Inflammatory macrophage treated with lipopolysaccharide for 4 hours (primary cell): ENCODE measurements at places on chromosomes 16 and 17.
A peak's percentile ranks its signal among the peaks of the same experiment; 100 is the strongest.

DNA sequence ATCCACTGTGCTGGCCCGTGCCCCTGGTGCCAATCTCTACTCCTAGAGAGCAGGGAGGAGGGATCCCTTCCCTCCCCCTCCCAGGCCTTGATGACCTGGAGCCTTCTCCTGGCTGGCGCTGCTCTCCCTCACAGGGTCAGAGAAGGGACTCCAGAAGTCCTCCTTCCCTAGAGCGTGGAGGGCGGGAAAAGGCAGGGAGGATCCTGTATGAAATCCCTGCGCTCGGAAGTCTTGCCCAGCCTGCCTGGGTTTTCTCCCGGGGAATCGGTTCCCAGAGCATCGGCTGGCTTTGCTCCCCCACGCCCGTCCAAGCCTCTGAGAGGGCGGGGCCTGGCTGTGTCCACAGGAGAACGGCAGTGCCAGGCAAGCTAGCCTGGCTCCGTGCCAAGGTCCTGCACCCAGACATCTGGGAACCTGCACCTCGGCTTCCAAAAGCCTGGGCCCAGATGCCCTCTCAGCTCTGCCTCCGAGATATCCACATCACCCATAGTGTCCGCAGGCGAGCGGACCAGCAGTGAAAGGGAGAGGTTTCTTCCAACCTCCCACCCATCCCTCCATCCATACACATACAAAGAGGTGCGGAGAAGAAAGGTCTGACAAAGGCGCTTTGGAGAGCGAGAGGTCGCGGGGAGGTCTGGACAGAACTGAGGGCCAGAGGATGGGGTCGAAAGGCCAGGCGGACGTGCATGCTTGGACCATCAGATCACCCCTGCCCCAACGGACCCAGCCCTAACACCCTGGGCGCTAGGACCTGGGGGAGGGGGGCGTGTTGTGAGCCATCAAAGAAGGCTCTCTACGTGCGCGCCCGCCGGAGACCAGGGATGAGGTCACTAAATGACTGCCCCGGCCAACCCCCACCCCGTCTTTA is 1.1 kb downstream of the MPP2 start:
- DNase-seq: no peak

- DNase-seq: no peak
These were observed 97.4 kb upstream of the C17orf78 start for GRCh38 chr17:37278247-37278894.

GRCh38 chr17:74037320-74037719 is 166.2 kb upstream of the RPL38 start:
- DNase-seq: no peak

DNA sequence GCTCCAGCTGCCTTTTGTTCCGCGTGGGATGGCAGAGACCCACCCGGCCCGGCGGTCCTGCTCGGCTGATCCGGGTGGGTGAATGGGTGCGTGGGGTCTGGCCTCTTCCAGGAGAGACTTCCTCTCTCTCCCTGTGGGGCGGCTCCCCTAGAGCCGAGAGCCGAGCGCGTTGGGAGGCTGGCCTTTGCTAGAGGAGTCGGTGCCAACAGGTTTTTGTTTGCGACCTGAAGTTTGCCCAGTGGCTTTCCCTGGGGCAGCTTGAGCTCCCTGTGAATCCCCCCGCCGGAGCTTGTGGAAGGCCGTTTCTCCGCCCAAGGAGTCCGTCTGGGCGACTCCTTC is 970 bp downstream of the EPN2 start:
- peak; percentile 8 for DNase-seq

GRCh38 chr17:74361230-74362068 is at the start of gene BTBD17:
Gene BTBD17 (minus strand): TSS chr17:74361868. CDS start chr17:74361819, 49 bp downstream.
- DNase-seq: peak; percentile 33
